ENCODE measurements at places on chromosomes 3 and 15. TPM values are rescaled to one million over a fixed set of nuclear protein-coding genes. Genes with fewer than 3 reads are reported as not detected.

Gene CCR8
- total RNA-seq: not detected

Gene AGBL1
- 0.76 TPM for total RNA-seq

Gene TRH
- total RNA-seq: 1.7 TPM

Gene GPR176
- 15.9 TPM for total RNA-seq

Gene ETV5
- 16.9 TPM for total RNA-seq

Gene CDAN1
- 20.6 TPM for total RNA-seq

Gene SRP14
- 246 TPM for total RNA-seq

Measured in glutamatergic neuron (in vitro differentiated cells).